ENCODE measurements at places on chromosomes 11 and 22. TPM values are rescaled to one million over a fixed set of nuclear protein-coding genes. Genes with fewer than 3 reads are reported as not detected.

RBM14 gene
- 33.8 TPM for total RNA-seq

ADAMTS15 gene
- 66.9 TPM for total RNA-seq

OR52K1 gene
- not detected for total RNA-seq

OR5P2 gene
- total RNA-seq, result not detected

DRAP1 gene
- 370 TPM for total RNA-seq

OR52I1 gene
- total RNA-seq, result not detected

MUC6 gene
- total RNA-seq, result not detected

RGL4 gene
- not detected for total RNA-seq

SMIM35 gene
- total RNA-seq, result not detected

PSMC3 gene
- total RNA-seq, result 145 TPM

RASL10A gene
- not detected for total RNA-seq

MRGPRX3 gene
- total RNA-seq, result not detected

MISFA gene
- 0.59 TPM for total RNA-seq

MYRF gene
- total RNA-seq, result 0.20 TPM

OR51I1 gene
- total RNA-seq, result not detected
